Stimulated activated CD4-positive, alpha-beta T cell treated with anti-CD3 and anti-CD28 coated beads, Interleukin-1b, Interleukin-23, amount 100 ng/mL, for 4 hours (primary cell): ENCODE measurements at places on chromosomes 6 and 20.

DNA sequence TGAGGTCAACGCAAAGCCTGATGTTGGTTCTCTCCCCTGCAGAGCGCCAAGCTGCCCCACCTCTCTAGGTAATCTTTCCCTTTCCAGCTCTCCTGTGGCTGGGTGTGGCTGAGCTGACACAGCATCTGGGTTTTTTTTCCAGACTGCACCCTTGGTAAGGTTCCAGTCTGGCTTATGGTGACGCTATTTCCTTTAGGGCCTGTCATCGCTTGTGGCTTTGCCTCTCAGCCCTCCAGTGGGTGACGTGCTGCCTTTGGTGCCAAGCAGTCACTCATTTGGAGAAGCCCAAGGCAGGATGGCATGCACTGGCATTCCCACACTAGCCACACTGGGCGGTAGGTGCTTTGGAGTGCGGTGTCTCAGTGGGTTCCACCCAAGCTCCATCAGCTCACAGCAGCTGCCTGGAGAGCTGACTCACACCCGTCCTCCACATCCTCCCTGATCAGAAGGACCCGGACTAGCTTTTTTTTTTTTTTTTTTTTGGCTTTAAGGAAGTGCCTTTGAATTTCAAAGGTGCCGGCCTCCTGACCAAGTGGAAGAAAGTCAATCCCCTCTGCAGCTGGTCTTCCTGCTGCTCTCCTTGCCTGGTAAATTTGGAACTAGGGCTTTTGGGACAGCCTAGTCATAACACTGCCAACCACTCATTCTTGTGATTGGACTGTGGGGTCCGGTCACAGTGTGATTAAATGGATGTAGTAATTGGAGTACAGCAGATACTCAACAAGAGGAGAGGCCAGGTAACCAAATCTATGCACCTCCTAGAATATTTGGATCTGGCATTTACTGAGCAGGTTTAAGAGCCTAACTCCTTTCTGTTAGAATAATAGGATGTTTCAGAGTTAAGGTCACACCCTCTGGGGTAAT lies 153.6 kb downstream of the CD83 start:
- peak; percentile 14 for DNase-seq

- DNase-seq: no peak
Observed at GRCh38 chr6:132209351-132209750, 191.9 kb downstream of the MOXD1 start.

DNA sequence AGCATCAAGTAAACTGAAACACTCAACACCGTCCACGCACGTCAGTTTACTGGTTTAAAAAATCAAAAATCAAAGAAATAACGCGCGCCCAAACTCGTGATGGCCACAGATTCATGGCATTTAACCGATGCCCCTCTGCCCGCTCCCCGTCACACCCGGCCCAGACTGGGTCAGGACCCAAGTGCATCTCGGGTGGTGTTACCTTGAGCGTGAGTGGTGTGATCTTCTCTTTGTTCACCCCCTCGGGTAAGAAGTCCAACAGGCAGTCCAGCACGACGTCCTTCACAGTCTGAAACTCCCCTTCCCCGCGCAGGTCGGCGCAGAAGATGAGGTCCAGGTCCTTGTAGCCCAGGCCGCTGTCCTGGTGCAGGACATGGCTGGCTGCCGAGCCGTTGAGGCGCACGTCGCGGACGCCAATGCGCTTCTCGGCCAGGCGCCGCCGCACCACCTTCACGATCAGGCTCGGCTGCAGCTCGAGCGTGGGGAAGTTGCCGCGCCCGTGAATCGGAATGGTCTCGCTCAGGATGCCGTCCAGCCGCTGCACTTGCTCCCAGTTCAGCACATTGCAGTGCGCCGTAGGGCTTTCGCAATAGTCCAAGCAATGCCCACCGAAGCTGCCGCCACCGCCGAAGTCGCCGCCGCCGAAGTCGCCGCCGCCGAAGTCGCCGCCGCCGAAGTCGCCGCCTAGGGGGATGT lies 945 bp downstream of the TENT5A start:
- DNase-seq: peak; percentile 18

DNA sequence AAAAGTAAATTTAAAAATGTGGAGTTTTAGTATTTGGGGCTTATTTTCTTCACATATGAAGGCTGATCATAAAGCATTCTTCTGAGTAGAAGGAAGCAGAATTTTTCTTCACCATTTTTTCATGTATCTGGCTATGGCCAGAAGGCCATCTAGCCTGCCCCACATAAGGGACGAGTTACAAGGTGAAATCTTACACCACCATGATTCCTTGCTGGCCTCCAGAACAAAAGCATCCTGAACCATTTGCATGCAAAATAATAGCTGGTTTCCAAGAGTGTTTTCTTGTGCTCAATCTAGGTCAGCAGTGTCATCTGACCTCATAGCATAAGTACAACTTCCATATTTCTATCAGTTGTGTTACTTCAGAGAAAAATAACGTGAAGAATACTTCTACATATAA lies 93.1 kb downstream of the BMP5 start:
- DNase-seq: no peak

DNA sequence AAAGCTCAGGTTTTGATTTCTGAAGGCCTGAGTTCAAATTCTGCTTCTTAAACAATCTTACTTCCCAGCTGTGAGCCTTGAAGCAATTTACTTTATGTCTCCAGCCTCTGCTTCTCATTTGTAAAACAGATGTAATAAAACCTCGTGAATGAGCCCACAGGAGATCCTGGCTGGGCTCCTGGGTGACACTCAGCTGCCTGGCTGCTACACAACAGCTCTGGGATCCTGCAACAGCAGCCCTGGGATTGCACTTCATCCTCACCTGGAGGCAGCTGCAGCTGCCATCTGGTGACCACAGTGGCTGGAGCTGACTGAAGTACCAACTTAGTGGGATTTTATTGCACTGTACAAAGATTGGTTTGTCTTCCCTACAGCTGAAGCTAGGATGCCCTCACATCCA lies 98.6 kb downstream of the NDUFAF5 start:
- no peak for DNase-seq

DNA sequence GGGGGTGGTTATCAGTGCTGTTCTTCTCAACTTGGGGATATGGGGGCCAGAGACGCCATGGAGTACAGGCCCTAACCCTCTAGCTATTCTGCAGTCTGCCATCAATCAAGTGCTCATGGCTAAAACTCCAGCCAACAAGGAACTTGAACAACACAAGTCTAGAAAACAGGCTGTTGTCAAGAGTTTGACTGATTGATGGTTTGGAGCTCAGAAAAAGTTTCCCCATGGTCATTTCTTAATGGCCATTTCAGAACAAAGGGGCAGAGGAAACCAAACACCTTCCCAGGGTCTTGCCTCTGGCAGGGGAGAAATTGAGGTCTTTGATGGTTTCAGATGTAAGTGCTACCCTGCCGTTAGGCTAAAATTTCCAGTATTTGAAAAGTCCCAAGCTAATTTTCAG lies 15.1 kb downstream of the PCK1 start:
- no peak for DNase-seq

- DNase-seq: no peak
Observed at GRCh38 chr6:3789896-3790558, 38.5 kb upstream of the PXDC1 start.
